ENCODE measurements at places on chromosomes 4 and X.
A peak's percentile ranks its signal among the peaks of the same experiment; 100 is the strongest.

DNA sequence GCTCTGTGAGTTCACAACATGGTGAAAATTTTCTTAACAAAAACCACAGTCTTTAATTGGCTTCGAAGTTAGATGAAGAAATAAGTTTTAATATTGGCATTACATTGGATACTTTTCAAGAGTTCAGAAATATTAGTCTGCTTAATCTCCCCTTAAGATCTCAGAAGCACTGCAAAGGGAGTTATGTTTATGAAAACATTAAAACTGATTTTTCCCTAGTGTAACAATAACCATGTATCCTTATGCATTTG lies 1.5 kb downstream of the SETD7 start:
- H3K4me3 ChIP-seq = peak overlapping the region; percentile 95
- H3K27me3 ChIP-seq = no peaks in the 10 kb centered on the region
- H3K27ac ChIP-seq = peak overlapping the region; percentile 94
- DNase-seq = no peak

DNA sequence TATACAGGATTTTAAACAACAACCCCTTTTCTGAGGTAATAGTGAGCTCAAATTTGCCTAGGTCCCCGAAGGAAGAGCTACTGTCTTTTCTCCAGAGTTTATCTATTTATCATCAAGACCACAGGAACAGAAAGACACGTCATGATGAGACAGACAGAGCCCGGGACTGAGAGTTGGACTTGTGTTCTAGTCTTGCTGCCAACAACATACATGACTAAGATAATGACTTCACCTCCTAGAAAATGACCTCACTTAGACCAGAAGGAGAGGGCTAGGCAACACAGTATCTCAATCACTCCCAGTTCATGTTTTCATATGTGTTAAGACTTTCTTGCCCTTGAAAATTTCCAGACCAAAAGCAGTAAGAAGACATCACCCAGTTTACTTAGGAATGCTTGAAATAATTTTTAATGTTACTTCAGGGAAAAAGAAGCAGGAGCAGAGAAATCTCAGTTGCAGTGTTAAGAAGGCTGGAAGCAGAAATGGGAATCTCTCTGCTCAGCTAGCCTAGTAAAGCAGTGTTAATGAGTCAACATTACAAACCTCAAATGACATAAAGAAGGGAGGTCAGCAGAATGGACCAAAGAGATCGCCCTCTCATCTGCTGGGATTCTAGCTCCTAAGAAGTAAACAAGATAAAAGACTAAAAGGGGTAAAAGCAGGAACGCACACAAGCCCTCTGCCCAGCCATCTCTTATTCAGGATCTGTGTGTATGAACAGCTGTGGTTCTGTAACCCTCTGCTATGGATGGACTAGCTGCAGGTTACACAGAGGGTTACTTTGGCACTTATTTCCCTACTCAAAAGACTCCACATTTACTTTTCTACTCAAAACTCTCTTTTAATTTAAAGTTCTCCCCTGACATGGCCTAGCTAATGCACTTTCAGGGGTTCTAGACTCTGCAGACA lies 24.8 kb downstream of the PDGFC start:
- H3K27me3 ChIP-seq = no peaks in the 10 kb centered on the region
- H3K36me3 ChIP-seq = no peaks in the 10 kb centered on the region
- no peak overlapping the region for H3K4me3 ChIP-seq
- H3K27ac ChIP-seq = no peak overlapping the region
- H3K4me1 ChIP-seq = no peaks in the 10 kb centered on the region

DNA sequence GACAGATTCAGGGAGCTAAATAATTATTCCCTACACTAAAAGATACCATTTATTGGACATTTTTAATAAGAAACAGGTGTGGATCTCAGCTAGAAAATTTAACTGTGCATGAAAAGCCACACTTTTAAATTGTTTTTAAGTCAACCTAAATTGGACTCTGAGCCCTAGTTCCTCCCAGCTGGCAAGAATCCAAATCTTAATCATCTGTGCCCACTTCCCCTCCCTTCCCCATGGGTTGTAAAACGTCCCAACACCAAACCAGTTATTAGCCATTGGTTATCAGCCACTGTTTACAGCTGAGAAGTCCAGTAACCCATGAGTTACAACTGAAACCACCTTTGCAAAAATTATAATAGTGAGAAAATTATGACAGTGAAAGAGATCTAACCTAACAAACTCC lies 125.6 kb upstream of the S100G start:
- no peak overlapping the region for H3K27ac ChIP-seq
- H3K36me3 ChIP-seq = no peaks in the 10 kb centered on the region
- no peak overlapping the region for H3K4me3 ChIP-seq
- H3K27me3 ChIP-seq = no peaks in the 10 kb centered on the region
- DNase-seq = no peak
- H3K4me1 ChIP-seq = peaks cover 2% of the 10 kb centered on the region

DNA sequence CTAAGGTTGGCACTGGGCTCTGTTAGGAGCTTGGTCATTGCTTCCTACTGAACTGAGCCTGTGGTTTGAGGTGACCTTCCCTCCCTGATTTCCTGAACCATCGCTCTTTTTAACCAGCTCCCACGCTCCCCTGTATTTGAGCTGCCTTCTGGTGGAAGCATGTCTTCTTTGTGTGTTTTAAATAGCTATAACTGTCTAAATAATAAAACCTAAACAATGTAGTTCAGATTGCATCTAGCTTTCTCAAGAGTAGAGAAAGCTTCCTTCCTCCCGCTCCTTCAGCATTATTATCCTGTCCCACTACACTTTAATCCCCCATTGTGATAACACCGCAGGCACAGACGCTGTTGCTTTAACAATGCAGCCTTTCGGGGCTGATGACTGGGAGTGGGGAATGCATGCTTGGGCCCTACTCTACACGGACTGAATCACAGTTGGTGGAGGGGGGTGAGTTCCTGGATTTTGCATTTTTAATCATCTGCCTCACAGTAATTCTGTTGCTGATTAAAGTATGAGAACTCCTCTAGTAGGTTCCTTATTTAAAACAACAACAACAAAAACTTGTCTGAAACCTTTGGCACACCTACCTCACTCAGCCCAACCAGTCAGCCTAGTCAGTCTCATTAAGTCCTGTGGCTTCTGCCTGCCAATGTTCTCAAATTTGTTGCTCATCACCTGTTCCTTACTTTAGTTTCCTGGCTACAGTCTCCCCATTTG lies 6.6 kb downstream of the SMS start:
- H3K27me3 ChIP-seq = no peaks in the 10 kb centered on the region
- no peak overlapping the region for H3K27ac ChIP-seq
- DNase-seq = no peak

- no peak overlapping the region for H3K27ac ChIP-seq
- no peaks in the 10 kb centered on the region for H3K4me1 ChIP-seq
These were observed 187.0 kb downstream of the AFAP1 start for GRCh38 chr4:7752649-7753048.

- H3K36me3 ChIP-seq = peaks cover 21% of the 10 kb centered on the region
- H3K4me3 ChIP-seq = no peak overlapping the region
- no peak for DNase-seq
- H3K27ac ChIP-seq = peak overlapping the region; percentile 13
- H3K27me3 ChIP-seq = peaks cover 2% of the 10 kb centered on the region
These were observed 4.7 kb downstream of the HS3ST1 start for GRCh38 chr4:11424000-11424399.

DNA sequence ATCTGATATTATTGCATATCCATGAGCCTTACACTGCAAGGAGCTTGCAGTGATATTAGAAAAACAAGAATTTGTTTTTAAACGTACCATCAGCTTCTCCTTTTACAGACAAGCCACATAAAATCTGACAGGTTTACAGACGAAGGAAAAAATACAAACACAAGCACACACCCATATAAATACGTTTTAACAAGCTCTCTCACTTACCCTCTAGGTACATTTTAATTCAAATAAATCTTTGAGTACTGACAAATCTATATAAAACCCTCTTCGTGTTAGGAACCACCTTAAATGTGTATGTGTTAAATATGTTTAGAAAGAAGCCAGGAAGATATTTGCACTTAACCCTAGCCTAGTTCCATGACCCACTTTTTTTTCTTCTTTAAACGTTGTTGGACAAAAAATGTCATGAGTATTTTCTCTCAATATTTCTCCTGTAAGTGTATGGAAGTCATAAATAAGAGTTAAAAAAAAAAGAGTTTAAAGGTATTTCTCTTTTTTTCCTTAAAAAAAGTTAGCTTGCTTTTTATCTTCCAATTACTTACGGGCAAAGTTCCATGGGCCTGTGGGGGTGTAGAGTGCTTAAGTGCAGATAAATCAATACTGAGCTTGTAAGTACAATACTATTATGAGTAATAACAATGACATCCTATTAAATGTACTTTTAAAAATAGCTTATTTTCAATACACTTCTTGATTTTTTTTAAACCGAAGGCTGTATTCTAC lies 1.5 kb downstream of the ARAP2 start:
- DNase-seq = no peak
- peaks cover 21% of the 10 kb centered on the region for H3K36me3 ChIP-seq
- peak overlapping the region; percentile 89 for H3K27ac ChIP-seq
- H3K4me3 ChIP-seq = peak overlapping the region; percentile 90
- no peaks in the 10 kb centered on the region for H3K27me3 ChIP-seq

DNA sequence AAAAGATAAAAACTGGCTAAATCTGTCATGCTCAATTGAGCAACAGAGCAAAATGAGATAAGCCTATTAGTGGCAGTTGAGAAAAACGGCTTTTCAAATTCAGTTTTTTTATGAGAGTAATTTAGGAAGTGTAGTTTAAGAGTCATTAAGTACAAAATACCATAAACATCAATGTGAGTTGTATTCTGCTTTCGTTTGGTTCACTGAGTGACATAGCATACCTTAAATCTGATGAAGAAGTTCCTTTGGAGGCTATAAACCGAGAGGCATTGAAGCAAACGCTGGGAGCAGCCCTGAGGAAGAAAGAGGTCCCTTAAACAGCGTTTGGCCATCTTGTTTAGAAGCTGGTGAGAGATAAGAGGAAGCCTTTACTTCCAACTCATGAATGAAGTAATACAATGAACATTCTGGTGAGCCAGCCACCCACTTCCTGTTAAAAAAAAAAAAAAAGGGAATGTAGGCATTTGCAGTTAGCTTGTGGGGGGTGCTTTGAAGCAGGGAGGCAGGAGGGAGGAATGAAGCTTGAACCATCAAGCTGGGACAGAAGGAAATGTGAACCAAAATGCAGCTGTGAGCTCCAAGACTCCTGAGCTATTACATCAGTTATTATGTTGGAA lies 132.3 kb downstream of the ZNF330 start:
- no peak overlapping the region for H3K4me3 ChIP-seq
- no peaks in the 10 kb centered on the region for H3K27me3 ChIP-seq
- H3K4me1 ChIP-seq = peaks cover 5% of the 10 kb centered on the region
- H3K36me3 ChIP-seq = no peaks in the 10 kb centered on the region
- H3K27ac ChIP-seq = no peak overlapping the region
- no peak for DNase-seq

- H3K27me3 ChIP-seq = no peaks in the 10 kb centered on the region
- no peaks in the 10 kb centered on the region for H3K4me1 ChIP-seq
- no peak for DNase-seq
- no peaks in the 10 kb centered on the region for H3K36me3 ChIP-seq
These were observed 12.2 kb downstream of the SULT1B1 start for GRCh38 chr4:69748173-69748572.

DNA sequence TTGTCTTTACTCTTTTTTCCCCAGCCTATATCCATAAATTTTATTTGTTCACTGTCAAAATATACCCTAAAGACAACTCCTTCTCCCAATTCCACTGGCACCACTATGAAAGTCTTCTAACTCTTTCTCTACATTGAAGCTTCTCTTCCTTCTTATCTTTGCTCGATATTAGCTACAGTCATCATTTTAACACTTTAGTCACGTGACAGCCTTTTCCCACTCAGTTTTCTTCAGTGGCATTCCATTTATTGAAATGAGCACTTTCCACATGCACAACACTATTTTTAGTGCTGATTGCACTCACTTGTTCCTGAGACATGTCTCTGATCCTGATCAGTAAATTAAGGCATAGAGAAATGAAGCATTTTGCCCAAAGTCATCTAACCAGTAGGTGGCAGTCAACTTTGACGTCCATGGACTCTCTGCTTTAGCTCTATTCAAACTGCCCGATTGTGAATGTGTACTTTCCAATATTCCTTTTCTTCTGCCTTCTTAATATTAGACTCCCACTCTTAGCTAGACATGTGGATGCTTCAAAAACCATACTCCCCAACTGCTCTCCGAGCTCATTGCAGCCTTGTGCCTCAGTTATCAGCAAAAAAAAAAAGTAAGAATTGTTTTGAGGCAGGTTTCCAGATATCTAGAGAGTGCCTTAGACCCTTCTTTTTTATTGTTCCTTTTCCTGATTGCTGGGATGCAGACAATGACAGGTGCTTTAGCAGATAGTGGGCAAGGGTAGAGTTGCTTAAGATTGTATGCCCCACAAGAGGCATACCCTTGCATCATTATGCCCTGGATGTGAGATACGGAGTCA lies 394.4 kb upstream of the ADGRL3 start:
- no peaks in the 10 kb centered on the region for H3K36me3 ChIP-seq
- no peaks in the 10 kb centered on the region for H3K27me3 ChIP-seq
- H3K27ac ChIP-seq = no peak overlapping the region
- no peak overlapping the region for H3K4me3 ChIP-seq
- no peaks in the 10 kb centered on the region for H3K4me1 ChIP-seq

- H3K4me1 ChIP-seq = no peaks in the 10 kb centered on the region
- no peak for DNase-seq
- H3K27me3 ChIP-seq = no peaks in the 10 kb centered on the region
- no peaks in the 10 kb centered on the region for H3K36me3 ChIP-seq
These were observed 189.9 kb downstream of the NKX6-1 start for GRCh38 chr4:84309191-84309590.

DNA sequence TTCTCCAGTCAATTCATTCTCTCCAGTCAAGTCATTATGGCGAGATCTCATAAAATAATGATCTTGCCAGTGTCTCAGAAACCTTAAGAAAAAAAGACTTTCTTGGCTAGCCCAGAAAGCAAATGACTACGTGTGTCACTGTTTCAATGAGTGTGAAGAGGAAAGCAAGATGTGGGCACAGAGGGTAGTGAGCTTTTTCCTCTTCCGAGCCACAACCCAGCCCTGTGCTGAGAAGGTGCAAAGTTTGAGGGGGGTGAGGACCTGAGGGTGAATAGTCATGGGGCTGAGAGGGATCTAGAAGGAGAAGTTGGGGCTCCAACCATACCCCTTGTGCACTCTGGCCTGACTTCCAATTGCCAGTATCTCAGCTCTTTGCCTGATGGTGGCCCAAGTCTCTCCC lies 85.6 kb upstream of the EGFL6 start:
- no peaks in the 10 kb centered on the region for H3K36me3 ChIP-seq
- no peak overlapping the region for H3K27ac ChIP-seq
- no peaks in the 10 kb centered on the region for H3K27me3 ChIP-seq
- no peak for DNase-seq
- H3K4me1 ChIP-seq = peaks cover 21% of the 10 kb centered on the region

GRCh38 chr4:153616006-153616555 lies 68.0 kb upstream of the TLR2 start:
- peaks cover 12% of the 10 kb centered on the region for H3K4me1 ChIP-seq
- H3K27me3 ChIP-seq = no peaks in the 10 kb centered on the region
- H3K36me3 ChIP-seq = peaks cover 90% of the 10 kb centered on the region
- peak overlapping the region; percentile 3 for H3K27ac ChIP-seq

GRCh38 chr4:125663896-125664767 lies 349.4 kb downstream of the FAT4 start:
- H3K4me3 ChIP-seq = no peak overlapping the region
- H3K4me1 ChIP-seq = no peaks in the 10 kb centered on the region
- H3K36me3 ChIP-seq = no peaks in the 10 kb centered on the region
- DNase-seq = no peak
- H3K27me3 ChIP-seq = no peaks in the 10 kb centered on the region
